ENCODE measurements at places on chromosomes 16 and 17.

- H3K36me3 ChIP-seq: no peaks in the 10 kb centered on the region
- no peaks in the 10 kb centered on the region for H3K4me1 ChIP-seq
- DNase-seq: no peak
- no peak overlapping the region for H3K27ac ChIP-seq
Observed at GRCh38 chr16:84207251-84207650, 16.3 kb downstream of the ADAD2 start.

DNA sequence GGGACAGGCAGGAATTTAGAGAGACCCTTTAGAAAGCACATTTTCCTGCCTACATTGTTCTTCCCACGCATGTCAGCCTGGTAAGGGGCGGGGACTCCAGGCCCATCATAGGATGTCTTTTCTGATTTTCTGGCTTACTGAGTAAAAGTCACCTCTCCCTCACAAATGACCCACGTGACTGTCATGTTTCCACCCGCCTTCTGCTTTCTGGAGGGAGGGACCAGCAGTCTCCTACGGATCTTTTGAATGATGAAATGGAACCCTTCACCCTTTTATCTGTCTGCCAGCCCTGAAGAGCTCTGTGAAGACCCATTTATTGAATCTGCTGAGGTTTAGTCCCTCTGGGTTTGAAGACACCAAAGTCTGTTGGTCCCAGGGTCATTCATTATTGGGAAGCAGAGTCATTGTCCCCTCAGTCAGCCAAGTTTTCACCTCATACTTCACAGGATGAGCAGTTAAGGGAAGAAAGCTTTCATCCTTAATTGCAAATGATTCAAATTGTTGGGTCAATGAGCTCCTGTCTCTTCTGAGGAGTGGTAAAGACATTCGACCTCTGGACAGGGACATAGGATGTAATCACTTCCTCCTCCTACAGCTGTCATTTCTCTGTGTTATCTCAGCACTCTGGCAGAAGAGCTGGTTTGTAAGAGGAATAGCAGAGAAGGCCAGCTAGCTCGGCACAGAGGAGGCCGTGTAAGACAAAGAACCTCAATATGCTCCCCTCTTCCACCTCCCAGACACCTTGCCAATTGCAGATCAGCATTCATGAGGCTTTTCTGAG lies 446.1 kb downstream of the HS3ST3B1 start:
- no peaks in the 10 kb centered on the region for H3K27me3 ChIP-seq
- H3K4me3 ChIP-seq: no peak overlapping the region
- no peak overlapping the region for H3K27ac ChIP-seq

DNA sequence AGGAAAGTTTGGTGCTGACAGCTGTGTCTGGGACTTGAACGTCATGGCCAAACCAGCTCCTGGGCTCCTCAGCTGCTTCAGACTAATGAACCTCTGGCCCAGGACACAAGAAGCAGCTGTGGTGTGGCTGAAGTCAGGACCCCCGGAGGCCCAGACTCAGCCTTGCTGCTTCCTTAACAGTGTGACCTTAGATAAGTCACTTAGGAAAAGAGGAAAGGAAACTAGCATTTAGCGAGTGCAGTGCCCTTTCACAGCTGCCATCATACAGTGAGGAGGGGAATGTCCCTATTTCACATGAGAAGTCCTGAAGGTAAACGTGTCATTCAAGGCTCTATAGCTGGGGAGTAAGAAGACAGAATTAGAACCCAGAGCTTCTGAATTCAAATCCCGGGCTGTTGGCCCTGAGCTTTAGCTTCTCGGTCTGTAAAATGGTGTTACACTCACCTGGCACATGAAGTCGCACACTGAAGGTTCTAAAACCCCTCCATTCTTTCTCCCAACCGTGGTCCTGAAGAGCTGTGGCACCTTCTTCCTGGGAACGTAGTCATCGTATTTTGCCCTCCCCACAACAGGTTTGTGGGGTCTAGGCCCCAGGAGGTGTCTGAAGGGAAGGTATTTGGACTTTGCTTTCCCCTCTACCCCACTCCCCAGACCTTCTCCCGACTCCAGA lies 910 bp upstream of the RAMP2 start:
- H3K36me3 ChIP-seq: no peaks in the 10 kb centered on the region
- H3K4me3 ChIP-seq: no peak overlapping the region
- peaks cover 52% of the 10 kb centered on the region for H3K27me3 ChIP-seq
- peaks cover 4% of the 10 kb centered on the region for H3K4me1 ChIP-seq

GRCh38 chr16:51579652-51580360 lies 428.7 kb upstream of the SALL1 start:
- H3K27me3 ChIP-seq: no peaks in the 10 kb centered on the region
- H3K27ac ChIP-seq: no peak overlapping the region
- DNase-seq: no peak

- no peak for DNase-seq
- no peaks in the 10 kb centered on the region for H3K27me3 ChIP-seq
- H3K4me1 ChIP-seq: peaks cover 34% of the 10 kb centered on the region
- no peak overlapping the region for H3K4me3 ChIP-seq
Observed at GRCh38 chr16:85998868-85999729, 100.1 kb downstream of the IRF8 start.

GRCh38 chr16:17323171-17323570 lies 147.6 kb downstream of the XYLT1 start:
- H3K27ac ChIP-seq: no peak overlapping the region
- no peaks in the 10 kb centered on the region for H3K27me3 ChIP-seq
- H3K36me3 ChIP-seq: peaks cover 48% of the 10 kb centered on the region
- DNase-seq: no peak

- H3K27me3 ChIP-seq: no peaks in the 10 kb centered on the region
- H3K4me3 ChIP-seq: no peak overlapping the region
- DNase-seq: no peak
- H3K36me3 ChIP-seq: no peaks in the 10 kb centered on the region
- H3K4me1 ChIP-seq: peaks cover under 1% of the 10 kb centered on the region
- H3K27ac ChIP-seq: no peak overlapping the region
Observed at GRCh38 chr16:28602529-28602928, 5.7 kb upstream of the SULT1A2 start.

- H3K4me3 ChIP-seq: no peak overlapping the region
- H3K36me3 ChIP-seq: no peaks in the 10 kb centered on the region
- DNase-seq: no peak
- H3K27me3 ChIP-seq: peaks cover 11% of the 10 kb centered on the region
- peaks cover 8% of the 10 kb centered on the region for H3K4me1 ChIP-seq
Observed at GRCh38 chr17:65297916-65298315, 160.7 kb downstream of the RGS9 start.

DNA sequence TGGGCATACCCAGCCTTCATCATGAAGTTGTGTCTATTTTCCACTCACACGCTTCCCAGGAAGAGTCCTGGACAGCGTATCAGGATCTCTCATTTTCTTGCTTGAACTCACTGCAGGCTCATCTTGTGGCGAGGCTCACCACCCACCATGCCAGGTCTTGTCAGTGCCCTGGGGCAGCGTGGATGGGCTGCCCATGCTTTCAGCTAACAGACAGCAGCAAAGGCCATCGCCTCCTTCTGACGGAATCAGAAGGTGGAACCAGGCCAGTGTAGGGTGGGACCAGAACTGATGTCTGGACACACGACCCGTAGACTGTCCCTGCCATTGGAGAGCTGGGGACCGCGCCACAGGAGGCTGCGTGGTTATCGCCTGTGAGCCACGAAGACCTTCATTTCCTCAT lies 169.4 kb downstream of the FOXL1 start:
- H3K27ac ChIP-seq: no peak overlapping the region
- H3K4me3 ChIP-seq: no peak overlapping the region
- H3K27me3 ChIP-seq: no peaks in the 10 kb centered on the region
- no peak for DNase-seq
- no peaks in the 10 kb centered on the region for H3K36me3 ChIP-seq

DNA sequence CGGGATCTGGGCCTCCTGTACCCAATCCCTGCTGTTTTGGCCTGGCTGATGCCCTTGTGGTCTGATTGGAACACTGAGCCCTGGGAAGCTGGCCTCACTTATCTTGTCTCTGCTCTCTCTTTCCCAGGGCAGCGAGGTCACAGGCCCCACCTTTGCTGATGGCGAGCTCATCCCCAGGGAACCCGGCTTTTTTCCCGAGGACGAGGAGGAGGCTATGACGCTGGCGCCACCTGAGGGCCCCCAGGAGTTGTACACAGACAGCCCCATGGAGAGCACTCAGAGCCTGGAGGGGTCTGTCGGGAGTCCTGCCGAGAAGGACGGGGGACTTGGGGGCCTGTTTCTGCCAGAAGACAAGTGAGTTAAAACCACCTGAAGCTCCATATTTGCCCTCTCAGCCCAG lies 126.0 kb downstream of the RAB11FIP4 start:
- H3K36me3 ChIP-seq: peaks cover 26% of the 10 kb centered on the region
- no peak for DNase-seq
- no peak overlapping the region for H3K4me3 ChIP-seq
- peaks cover 26% of the 10 kb centered on the region for H3K4me1 ChIP-seq
- no peaks in the 10 kb centered on the region for H3K27me3 ChIP-seq

DNA sequence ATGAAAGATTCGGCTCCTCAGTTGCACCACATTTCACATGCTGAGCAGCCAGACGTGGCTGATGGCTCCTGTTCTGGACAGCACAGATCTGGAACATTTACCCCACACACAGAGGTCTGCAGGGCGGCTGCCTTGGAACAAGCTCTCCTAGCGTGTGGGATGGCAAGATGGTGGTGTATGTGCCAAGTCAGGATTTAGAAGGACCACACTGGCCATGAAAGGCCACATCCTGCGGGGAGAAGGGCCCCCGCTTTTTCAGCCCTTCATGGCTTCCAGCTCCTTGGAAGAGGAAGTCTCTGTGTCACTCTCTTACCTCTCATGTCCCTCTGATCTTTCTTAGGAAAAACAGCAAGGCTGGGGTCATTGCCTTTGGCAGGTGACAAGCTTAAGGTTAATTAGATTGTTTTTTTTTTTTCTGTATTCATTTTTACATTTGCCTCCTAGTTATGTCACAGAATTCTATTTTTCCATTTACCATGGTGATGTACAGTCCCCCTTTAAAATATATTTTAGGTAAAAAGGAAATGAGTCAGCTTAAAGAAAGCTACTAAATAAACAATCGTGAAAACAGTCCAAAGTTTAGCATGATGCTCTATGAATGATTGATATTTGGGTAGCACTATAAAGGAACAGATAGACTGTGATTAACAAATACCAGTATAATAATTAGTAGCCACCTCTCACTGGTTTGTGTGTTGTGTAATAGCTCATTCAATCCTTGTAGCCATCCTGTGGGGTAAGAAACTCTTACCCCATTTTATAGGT lies 396.6 kb downstream of the CPPED1 start:
- no peak overlapping the region for H3K4me3 ChIP-seq
- H3K27me3 ChIP-seq: no peaks in the 10 kb centered on the region
- peaks cover 4% of the 10 kb centered on the region for H3K4me1 ChIP-seq
- no peak overlapping the region for H3K27ac ChIP-seq
- peaks cover 2% of the 10 kb centered on the region for H3K36me3 ChIP-seq
